Posterior cingulate gyrus (tissue), 11 donors: ENCODE measurements at places on chromosomes 16 and 17.
A peak's percentile ranks its signal among the peaks of the same experiment; 100 is the strongest.

GRCh38 chr16:84193480-84193879, 2.5 kb downstream of the ADAD2 start:
- no peak for DNase-seq

GRCh38 chr16:68640972-68641371, 4.1 kb upstream of the CDH3 start:
- no peak for DNase-seq

DNA sequence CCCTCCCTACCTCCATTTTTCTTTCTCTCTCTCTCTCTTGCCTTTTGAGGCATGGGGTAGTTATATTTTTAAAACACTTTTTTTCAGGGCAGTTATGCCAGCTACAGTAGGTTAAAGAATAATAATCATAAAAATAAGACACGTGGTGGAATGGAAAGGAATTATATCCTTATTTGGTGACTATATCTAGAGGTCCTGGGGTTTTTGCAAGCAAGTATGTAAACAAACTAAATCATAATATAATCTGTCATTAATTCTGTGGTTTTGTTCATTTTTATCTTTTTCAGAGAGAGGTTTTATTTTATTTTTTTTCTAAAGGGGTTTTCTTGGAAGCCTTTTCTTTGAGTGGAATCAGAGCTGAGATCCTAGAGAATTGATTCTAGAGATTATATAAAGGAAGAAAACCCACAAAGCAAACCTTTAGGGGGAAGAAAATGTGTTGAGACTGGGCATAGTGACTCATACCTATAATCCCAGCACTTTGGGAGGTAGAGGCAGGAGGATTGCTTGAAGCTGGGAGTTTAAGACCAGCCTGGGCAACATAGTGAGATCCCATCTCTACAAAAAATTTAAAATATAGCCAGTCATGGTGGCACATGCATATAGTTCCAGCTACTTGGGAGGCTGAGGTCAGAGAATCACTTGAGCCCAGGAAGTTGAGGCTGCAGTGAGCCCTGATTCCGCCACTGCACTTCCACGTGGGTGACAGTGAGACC, 53.2 kb downstream of the NQO1 start:
- no peak for DNase-seq

DNA sequence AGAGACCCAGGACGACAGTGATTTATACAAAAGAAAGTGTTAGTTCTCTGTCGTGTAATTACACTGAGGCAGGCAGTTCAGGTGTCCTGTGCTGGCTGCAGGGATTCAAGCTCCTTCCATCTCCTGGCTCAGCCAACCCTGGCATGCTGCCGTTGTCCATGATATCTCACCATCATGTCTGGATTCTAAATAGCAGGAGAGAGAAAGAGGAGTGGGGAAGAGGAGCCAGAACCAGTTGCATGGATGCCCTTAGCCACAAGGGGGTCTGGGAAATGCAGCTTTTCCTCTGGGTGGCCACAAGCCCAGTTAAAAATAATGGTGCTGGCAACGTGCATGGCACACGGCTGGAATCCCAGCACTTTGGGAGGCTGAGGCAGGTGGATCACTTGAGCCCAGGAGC, 9.7 kb downstream of the C16orf54 start:
- no peak for DNase-seq

DNA sequence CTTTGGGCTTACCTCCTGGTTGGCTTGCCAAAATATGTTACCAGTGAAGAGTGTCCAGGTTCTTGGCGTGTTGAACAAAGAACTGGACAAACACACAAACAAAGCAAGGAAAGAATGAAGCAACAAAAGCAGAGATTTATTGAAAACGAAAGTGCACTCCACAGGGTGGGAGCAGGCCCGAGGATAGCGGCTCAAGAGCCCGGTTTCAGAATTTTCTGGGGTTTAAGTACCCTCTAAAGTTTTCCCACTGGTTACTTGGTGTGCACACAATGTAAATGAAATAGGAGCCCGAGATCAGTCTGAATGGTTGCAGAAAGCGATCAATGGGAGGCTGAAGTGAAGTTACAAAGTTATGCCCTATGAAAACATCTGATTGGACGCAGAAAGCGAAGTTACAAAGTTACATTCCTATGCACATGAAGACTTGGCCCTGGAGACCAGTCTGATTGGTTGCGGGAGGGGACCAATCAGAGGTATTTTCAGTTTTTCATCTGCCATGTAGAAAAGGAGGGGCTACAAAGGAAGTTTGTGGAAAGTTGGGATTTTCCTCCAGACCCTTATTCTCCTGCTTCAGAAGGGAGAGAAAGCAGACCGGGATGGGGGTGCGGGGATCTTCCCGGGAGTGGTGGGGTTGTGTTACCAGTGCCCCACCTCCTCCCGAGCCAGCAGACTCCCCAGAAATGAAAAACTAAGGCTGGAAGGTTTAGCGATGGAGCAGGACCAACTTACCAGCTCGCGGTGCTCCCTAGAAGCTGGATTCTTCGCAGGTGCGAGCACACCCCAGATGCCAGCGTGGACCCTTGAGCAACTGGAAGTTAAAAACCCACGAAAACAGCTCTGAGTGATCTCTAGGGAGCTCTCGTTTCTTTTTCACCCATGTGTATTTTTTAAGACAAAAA, at the start of gene SLFN12:
SLFN12 (minus strand) TSS at position 325 of the 899 bp plus-strand sequence. CDS start 9,472 bp downstream, outside the sequence.
- DNase-seq: no peak

- no peak for DNase-seq
These were observed 44.9 kb downstream of the DNAH17 start for GRCh38 chr17:78532311-78532710.

DNA sequence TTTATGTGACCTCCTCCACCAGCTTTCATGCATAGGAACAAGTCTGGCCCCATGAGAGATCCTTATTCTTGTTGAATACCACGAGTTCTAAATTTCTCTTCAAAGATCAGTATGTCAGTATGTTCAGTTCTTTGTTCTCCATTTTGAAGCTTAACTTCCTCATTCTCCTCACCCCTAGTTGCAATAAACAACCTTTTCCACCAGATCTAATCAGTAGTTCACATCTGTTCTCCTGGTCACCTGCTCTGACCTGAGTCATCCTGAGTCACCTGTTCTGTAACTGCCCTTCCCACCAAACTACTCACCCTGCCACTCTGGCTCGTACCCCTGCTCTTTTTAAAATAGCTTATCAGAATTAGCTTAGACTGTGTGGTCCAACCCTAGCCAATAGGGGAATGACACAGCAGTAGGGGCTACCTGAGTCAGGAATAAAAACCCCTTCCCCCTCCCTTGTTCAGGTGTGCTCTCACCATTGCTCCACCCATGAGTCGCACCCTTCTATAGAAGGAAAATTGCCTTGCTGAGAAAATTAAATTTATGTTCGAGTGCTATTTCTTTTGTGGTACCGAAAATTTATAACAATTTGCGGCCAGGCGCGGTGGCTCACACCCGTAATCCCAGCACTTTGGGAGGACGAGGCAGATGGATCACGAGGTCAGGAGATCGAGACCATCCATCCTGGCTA, 94.6 kb downstream of the EMP2 start:
- no peak for DNase-seq

- DNase-seq: no peak
These were observed 212.8 kb upstream of the ELAC2 start for GRCh38 chr17:13230350-13231264.

DNA sequence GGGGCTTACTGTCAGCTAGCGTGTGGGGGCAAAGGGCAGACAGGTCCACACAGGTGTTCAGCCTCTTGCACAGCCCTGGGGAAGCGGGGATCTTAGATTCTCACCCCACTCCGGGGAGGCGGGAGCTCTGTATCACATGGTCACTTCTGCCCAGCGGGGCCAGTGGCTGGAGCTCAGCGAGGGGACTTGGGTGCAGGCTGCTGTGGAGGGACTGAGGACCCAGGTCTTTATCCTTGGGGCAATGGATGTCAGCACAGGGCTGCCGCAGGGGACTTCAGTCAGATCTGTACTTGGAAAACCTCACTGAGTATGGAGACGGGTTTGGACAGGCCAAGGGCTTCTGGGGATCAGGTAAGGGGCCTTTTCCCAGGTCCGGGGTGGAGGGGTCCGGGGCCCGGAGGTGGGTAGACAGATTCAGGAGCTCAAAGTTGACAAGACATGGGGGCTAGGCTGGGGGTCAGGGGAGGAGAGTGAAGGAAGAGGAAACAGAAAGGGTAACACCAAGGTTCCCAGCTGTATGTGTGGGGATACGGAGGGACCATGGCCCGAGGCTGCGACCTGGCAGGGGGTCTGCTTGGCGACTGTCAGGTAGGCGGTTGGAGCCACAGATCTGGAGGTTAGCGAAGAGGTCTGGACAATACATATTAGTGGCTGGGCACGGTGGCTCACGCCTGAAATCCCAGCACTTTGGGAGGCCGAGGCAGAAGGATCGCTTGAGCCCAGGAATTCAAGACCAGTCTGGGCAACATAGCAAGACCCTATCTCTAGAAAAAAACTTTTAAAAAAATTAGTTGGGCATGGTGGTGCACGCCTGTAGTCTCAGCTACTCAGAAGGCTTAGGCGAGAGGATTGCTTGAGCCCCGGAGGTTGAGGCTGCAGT, 15.1 kb upstream of the BAIAP2 start:
- no peak for DNase-seq

- no peak for DNase-seq
These were observed 9.6 kb upstream of the HAPSTR1 start for GRCh38 chr16:9081843-9082242.

GRCh38 chr16:67858500-67858899, 11.0 kb upstream of the CENPT start:
- DNase-seq: no peak

- DNase-seq: no peak
These were observed at the start of gene TRPV3 for GRCh38 chr17:3557768-3558583. TSS of gene TRPV3 (minus strand) at chr17:3557812. CDS start at chr17:3554850, 2,962 bp downstream.

DNA sequence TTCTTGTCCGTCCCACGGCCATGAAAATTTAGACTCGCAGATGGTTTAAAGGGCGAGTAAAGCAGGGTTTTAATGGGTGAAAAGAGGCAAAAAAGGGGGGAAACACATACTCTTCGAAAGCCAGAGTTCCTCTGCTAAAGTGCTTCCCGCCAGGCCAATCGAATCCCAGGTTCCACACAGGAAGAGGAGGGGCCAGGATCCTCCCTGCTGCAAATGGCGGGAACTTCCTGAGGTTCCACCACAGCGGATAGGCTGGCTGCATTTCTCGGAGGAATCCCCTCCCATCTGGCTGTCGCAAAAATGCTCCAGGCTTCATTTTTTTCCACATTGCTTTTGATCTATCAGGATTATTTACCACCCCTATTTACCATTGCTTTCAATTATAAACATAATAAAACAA, 670.1 kb upstream of the CA10 start:
- no peak for DNase-seq

GRCh38 chr16:48454051-48454450, 68.8 kb upstream of the SIAH1 start:
- DNase-seq: no peak

GRCh38 chr16:3143598-3144320, 8.9 kb downstream of the ZNF213 start:
- no peak for DNase-seq

- DNase-seq: no peak
These were observed 80.7 kb downstream of the HELZ start for GRCh38 chr17:67164302-67164701.

DNA sequence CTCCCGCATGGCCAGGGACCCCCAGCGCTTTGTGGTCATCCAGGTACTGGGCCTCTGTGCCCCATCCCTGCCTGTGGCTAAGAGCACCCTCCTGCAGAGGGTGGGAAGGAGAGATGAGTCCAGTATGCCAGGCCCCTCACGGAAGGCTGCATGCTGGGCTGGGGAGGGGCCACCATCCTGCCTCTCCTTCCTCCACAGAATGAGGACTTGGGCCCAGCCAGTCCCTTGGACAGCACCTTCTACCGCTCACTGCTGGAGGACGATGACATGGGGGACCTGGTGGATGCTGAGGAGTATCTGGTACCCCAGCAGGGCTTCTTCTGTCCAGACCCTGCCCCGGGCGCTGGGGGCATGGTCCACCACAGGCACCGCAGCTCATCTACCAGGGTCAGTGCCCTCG, 3.7 kb downstream of the MIEN1 start:
- no peak for DNase-seq

DNA sequence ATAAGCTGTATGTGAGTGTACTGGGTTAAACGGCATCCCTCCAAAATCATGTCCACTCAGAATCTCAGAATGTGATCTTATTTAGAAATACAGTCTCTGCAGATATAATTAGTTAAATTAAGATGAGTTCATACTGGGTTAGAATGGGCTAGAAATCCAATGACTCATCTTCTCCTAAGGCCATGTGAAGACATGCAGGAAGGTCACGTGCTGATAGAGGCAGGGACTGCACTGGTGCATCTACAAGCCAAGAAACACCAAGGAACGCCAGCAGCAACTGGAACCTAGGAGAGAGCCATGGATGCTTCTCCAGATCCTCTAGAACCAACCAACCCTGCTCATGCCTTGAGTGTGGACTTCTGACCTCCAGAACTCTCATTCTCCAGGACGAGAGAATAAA, 241.0 kb downstream of the XYLT1 start:
- DNase-seq: no peak

DNA sequence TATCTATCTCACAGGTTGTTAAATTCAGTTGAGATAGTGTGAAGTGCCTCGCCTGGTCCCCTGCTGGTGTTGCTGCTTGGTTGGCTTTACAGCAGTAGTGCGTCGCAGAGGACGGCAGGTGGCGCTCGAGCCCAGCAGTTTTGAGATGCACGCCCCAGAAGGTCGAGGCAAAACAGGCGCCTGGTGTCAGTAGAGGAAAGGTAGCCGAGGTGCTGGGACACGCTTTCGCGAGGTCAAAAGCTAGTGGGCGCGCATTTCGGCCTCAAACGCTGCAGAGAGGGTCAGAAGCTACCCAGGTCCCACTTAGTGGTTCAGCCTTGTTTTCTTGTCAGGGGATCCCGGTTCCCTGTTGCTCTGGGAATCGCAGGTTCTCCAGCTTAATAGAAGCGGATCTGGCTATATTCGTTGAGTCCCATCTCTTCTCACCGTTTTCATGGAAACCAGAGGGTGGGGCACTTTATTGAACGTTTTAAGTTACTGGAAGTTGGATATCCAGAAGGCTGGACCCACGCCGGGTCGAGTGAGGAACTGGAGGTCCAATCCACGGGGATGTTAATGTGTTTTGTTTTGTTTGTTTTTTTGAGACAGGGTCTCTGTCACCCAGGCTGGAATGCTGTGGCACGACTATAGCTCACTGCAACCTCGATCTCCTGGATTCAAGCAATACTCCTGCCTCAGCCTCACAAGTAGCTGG, 10.3 kb upstream of the ZFP90 start:
- DNase-seq: peak; percentile 87

GRCh38 chr17:61131585-61131984, 268.1 kb upstream of the TBX2 start:
- DNase-seq: no peak
